ENCODE measurements at places on chromosomes 6 and 20. TPM values are rescaled to one million over a fixed set of nuclear protein-coding genes. Genes with fewer than 3 reads are reported as not detected.

GRCh38 chr20:15866916-15867730, 706.1 kb downstream of the KIF16B start:
- no peak overlapping the region for H3K27ac ChIP-seq
- no peak overlapping the region for H3K4me3 ChIP-seq
- no peaks in the 10 kb centered on the region for H3K27me3 ChIP-seq
- no peaks in the 10 kb centered on the region for H3K36me3 ChIP-seq
- DNase-seq, result no peak

GRCh38 chr6:85192596-85192995, 257.3 kb upstream of the NT5E start:
- no peaks in the 10 kb centered on the region for H3K36me3 ChIP-seq
- DNase-seq, result no peak

- H3K27ac ChIP-seq, result no peak overlapping the region
- H3K4me1 ChIP-seq, result no peaks in the 10 kb centered on the region
- H3K4me3 ChIP-seq, result no peak overlapping the region
Observed at GRCh38 chr6:110484321-110484720, 7.9 kb upstream of the SLC22A16 start.

DNA sequence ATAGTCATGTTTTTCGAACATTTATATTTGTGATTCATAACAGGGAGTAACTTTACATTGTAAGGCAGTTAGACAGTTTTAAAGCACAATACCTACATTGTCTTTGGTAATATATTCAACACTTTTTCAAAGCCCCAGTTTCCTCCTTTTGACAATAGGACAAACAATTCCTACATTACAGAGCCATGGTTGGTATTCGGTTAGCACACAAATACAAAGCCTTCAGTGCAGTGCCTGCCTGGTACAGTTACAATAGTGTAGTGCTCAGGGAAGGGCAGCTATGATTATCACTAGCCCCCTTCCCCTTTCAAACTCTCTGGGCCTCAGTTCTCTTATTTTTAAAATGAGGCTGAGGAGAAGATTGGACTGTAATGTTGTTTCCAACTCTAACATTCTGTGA, 207.8 kb downstream of the TPBG start:
- DNase-seq, result no peak
- no peaks in the 10 kb centered on the region for H3K36me3 ChIP-seq
- no peak overlapping the region for H3K27ac ChIP-seq
- no peak overlapping the region for H3K4me3 ChIP-seq
- H3K27me3 ChIP-seq, result no peaks in the 10 kb centered on the region

The PPP1R3G gene
- total RNA-seq, result 0.19 TPM

DNA sequence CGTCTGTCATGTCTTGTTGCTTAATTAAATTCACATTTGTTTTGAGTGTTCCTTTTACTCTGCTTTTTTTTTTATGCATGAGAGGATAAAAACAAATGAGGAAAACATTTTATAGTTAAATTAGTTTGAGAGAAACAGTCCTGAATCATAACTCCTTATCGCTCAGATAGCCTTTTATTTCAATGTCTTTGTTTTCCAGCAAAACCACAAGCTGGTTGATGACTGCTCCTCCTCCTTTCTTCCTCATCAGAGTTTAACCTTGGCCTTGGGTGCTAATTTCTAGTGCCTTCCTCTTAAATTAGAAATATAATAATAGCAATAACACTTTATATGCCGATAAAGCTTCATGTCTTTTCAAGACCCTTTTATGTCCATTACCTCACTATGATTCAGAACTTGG, 3.1 kb downstream of the NOX3 start:
- no peak overlapping the region for H3K27ac ChIP-seq
- no peaks in the 10 kb centered on the region for H3K4me1 ChIP-seq
- no peaks in the 10 kb centered on the region for H3K27me3 ChIP-seq
- no peak for DNase-seq
